HL-60 (cell line): ENCODE measurements at places on chromosomes 11 and 22.

GRCh38 chr11:76863196-76863777, 2.6 kb downstream of the ACER3 start:
- DNase-seq = peak; percentile 47

DNA sequence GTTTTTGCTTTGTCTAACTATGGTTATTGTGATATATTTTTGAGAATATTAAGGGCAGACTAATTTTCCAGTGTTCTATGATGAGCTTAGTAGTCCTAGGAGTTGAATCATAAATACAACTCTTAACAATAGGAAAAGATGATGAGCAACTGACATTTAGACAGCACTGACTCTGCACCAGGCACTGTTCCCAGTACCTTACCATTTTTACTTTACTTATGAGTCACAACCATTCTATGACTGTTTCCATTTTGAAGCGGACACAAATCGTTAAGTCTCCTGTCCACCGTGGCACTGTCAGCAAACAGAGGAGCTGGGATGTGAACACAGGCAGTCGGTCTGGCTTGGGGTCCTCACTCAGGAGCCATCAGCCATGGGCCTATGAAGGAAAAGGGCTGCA, 3.4 kb upstream of the SCGB2A2 start:
- DNase-seq = no peak

GRCh38 chr22:36351921-36352802, 35.6 kb downstream of the MYH9 start:
- no peak for DNase-seq

DNA sequence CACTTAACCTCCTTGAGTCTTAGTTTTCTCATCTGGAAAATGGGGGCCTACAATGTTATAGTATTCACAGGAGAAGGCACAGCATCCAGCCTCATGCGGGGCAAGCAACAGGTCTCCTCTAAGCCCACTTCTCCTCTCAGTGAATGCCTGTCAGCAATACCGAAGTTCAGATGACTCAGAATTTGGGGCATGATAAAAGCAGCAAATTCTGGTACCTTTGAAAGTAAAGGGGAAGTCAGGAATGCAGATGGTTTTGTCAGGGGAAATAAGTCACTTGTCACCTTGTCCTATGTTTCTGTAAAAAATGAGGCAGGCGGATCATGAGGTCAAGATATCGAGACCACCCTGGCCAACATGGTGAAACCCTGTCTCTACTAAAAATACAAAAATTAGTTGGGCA, 350.2 kb downstream of the LARGE1 start:
- no peak for DNase-seq

GRCh38 chr11:77406396-77406795, 67.5 kb downstream of the PAK1 start:
- DNase-seq = no peak

- DNase-seq = no peak
Measured at GRCh38 chr11:13134066-13134465, 125.0 kb downstream of the RASSF10 start.

DNA sequence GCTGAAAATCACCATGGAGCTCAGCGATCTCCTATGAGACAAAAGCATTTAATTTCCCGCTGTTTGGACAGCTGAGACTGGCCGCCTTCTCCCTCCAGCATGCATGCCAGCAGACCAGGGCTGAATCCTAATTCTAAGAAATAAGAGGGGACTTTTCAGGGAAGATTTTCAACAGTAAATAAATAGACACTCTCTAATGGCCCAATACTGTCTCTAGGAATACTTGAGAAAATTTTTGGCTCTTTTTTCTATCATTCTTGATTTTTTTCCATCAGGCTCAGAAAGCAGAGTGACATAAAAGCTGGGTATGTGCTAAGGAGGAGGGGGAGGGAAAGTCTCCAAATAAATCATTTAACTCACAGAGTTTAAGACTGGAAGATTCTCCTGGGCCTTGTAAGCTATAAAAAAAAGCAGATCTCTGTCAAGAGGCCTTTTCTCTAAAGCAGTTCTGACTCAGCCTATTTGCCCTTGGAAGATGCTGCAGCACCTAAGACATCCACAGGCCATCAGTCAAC, 17.6 kb upstream of the SPON1 start:
- DNase-seq = no peak

GRCh38 chr11:118265954-118266353, 1.9 kb upstream of the MPZL2 start:
- DNase-seq = no peak

DNA sequence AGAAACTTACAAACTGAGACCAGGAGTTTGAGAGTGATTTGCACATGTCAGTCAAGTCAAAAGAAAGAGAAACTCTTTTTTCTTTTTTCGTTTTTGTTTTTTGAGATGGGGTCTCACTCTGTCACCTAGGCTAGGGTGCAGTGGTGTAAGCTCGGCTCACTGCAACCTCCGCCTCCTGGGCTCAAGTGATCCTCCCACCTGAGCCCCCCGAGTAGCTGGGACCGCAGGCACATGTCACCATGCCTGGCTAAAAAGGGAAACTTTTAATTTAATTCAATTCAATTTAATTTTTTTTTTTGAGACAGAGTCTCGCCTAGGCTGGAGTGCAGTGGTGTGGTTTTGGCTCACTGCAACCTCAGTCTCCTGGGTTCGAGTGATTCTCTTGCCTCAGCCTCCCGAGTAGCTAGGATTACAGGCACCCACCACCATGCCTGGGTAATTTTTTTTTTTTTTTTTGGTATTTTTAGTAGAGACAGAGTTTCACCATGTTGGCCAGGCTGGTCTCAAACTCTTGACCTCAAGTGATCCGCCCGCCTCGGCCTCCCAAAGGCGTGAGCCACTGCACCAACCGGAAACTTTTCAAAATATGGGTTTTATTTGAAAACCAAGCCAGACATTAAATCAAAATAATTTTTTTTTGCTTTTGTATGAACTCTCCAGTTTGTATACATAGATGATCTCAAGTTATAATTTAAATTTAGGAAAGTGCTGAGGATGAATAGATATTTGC, 9.9 kb downstream of the UCP3 start:
- DNase-seq = no peak

DNA sequence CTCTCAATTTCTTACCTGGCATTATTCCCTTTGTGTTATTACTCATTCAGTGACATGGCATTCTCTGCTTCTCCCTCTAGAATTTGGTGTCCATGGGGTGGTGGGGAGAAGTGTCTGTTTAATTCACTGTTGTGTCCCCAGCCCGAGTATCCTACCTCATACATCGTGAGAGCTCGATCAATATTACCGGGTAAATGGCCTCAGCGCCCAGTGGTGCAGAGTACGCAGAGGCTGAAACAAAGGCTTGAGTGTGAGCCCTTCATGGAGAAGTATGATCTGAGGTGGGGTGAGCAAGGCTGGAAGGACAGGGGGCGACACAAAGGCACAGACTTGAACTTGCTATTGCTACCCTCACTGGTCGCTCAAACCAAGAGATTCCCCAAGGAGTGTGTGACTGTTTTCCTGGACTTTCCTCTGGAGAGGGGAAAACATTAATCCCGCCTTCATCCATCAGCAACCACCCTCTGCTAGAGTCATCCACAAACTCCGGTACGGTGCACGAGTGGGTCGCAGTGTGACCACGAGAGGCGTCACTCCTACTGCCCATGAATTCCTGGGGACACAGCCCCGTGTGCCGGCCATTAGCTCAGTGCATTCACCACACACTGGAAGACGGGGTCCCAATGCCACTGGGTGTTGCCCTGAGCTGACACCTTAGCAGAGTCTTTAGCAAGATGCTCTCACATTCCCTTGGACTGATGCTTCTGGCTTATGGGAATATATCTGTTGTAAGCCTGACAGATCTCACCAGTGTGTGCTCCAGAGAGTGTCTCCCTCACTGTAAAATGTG, 35.0 kb upstream of the CCND1 start:
- no peak for DNase-seq

- DNase-seq = no peak
Measured at GRCh38 chr11:105027678-105028077, 4.7 kb upstream of the CASP5 start.

DNA sequence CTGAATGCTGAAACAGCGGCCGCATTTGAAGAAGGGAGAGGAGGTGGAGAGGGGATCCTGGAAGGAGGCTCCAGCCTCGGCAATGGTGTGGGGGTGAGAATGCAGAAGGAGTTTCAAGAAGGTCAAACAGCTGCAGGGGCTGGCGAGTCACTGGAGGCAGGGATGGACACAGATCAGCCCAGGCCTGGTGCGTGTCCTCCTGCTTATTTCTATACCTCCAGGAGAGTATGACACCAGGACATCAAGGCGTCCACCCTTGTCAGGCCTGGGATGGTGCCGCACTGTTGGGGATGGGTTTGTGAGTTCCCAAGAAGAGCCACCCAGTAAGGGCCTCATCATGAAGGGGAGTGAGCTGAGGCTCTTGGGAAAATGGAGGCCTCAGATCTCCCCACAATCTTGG, 23.1 kb downstream of the IGLL1 start:
- no peak for DNase-seq

GRCh38 chr11:74630043-74630442, 37.7 kb downstream of the POLD3 start:
- no peak for DNase-seq

- no peak for DNase-seq
Measured at GRCh38 chr11:130840679-130841078, 75.6 kb downstream of the SNX19 start.

DNA sequence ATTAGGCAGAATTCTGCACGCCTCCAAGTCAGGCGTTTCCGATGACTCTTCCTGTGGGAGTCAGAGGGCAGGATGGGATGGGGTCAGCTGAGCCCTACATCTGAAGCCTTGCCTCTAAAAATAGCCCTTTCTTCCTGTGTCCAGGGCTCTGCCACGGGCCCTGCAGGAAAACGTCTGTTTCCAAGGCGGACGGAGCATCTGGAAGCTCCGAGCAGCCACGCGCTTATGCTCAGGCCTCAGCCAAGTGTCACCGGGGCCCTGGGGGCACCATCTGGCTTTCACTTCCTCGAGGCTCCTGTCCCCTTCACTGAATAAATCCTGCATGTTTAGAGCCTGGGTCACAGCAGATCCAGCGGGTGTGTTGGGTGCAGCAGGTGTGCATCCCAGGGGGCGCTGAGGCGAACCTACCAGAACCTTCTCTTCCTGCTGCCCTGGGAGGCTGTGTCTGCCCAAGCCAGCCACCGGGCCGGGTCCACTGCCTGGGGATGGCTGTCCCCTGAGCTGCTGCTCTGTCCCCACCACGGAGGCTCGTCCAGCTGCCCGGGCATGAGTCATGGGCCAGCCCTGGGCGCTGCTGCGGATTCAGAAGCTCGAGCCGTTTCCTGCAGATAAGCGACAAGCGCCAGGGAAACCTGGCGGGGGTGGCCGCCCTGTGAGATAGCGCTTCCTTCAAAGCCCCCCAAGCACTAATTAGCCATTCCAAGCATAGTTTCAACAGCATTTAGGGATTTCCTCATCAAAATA, 32.0 kb upstream of the LINC01488 start:
- no peak for DNase-seq

DNA sequence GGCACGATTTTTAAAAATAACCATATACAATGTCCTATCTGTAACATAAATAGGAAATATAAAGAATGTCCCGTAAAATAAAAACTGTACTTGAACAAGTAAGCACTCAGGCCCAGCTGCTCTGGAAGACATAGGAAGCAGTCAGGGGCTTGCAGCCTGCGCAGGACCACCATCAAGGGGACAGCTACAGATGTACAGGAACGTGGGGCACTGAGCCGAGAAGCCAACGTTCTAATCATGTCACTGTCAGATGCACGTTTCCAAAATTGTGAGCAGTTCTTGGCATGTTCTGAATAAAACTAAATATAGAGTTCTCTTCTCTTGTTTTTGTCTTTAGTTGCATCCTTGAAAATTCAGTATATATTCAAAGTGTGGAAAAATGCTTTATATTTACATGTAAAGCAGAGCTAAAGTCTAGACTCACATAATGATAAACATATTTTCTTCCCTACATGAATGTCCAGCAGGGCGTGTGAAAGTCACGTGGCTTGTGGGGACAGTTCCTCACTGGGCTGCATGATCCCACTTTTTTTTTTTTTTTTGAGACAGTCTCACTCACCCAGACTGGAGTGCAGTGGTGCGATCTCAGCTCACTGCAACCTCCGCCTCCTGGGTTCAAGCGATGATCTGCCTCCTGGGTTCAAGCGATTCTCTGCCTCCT, 28.4 kb upstream of the TSPAN18 start:
- DNase-seq = no peak

DNA sequence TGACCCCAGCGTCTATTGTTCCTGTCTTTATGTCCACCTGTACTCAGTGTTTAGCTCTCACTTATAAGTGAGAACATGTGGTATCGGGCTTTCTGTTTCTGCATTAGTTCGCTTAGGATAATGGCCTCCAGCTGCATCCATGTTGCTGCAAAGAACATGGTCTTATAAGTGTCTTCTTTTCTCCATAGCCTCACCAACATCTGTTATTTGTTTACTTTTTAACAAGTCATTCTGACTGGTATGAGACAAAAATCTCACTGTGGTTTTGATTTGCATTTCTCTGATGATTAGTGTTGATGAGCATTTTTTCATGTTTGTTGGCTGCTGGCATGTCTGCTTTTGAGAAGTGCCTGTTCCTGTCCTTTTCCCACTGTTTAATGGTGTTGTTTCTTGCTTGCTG, 21.7 kb upstream of the SLN start:
- DNase-seq = no peak

- DNase-seq = no peak
Measured at GRCh38 chr11:65419772-65420481, 2.7 kb upstream of the NEAT1 start.

GRCh38 chr11:113667801-113668200, 38.3 kb downstream of the TMPRSS5 start:
- DNase-seq = no peak

DNA sequence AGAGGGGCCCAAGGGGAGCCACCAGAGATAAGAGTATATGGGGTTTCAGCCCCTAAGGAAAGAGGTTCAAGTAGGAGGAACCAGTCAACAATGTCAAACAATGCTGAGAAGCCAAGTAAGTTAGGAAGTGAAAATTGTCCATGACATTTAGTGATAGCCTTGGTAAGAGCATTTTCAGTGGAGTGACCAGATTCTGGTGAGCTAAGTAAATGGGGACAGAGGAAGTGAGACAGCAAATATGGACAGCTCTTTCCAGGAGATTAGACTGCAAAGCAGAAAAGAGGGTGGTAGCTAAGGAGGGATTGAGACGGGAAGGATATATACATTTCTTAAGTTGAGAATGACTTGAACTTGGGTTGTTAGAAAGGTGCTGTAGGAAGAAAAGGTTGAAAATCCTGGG, 22.9 kb downstream of the POLD3 start:
- no peak for DNase-seq

DNA sequence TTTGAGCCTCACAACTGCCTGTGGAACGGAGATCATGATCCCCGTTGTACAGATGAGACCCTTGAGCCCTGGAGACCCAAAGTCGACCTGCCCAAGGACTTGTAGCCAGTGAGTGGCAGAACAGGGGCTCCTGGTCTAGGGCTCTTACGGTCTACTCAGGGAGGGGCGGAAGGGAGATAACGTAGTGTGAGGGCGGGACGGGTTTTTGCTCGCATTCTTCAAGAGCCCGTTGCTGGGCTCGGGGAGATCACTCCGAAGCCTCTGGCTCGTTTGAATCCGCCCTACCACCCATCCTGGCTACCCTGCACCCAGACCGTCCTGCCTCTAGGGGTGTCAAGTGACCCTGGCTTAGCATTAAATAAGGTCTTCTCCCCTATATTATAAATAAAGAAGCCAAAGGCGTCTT, 639 bp downstream of the CRY2 start:
- peak; percentile 47 for DNase-seq

GRCh38 chr22:49913446-49913845, 4.8 kb downstream of the ALG12 start:
- no peak for DNase-seq
